Activated T-cell treated with anti-CD3 and anti-CD28 coated beads for 4 hours (primary cell): ENCODE measurements at places on chromosomes 2 and 18.
A peak's percentile ranks its signal among the peaks of the same experiment; 100 is the strongest.

DNA sequence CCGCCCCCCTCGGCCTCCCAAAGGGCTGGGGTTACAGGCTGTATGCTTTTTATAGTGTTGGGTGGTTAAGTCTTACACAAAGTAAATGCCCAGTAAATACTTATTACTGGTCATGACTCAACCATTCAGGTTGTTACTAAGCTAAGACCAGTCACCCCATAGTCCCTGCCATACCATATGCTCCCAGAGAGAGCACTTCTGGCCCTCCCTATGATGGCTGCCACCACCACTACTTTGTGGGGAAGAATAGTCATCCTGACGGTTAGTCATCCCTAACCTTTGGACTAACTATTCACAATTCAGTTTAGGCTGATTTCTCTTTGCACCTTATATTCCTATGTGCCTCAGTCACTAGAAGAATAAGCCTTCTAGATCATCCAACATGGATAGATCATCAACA lies 42.0 kb upstream of the MSH2 start:
- DNase-seq: no peak

- peak; percentile 33 for DNase-seq
Observed at GRCh38 chr2:38750011-38750890, 910 bp downstream of the SRSF7 start.

DNA sequence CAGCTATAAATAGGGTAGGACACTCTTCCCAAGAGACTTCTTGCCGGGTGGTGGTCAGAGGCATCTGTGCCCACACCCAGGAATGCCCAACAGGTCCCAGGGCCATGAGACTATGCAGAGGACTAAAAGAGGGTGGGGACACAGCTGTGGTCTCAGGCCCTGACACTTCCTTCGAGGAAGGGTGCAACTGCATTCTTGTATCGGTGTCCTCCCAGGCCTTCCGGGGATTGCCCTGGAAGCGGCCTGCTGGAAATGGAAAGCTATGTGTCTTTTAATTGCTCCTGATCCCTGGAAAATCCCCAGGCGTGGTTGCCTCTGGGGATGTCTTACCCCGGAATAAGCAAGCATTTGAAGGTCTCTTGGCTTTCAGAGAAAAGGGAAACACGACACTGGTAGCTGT lies 176.7 kb downstream of the SOX11 start:
- no peak for DNase-seq

DNA sequence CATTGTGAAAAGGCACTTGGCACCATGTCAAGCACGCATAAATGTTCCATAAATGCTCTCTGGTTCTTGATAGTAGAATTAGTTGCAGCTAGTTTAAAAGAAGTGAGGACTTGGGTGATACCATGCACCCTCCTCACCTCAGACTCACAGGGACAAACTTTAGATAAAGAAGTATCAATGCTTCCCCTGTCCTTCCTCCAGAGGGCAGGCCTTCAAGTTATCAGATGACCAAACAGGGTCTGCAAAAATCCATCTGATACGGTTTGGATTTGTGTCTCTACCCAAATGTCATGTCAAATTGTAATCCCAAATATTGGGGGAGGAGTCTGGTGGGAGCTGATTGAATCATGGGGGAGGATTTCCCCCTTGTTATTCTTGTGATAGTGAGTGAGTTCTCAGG lies 54.1 kb downstream of the C1QL2 start:
- DNase-seq: no peak

DNA sequence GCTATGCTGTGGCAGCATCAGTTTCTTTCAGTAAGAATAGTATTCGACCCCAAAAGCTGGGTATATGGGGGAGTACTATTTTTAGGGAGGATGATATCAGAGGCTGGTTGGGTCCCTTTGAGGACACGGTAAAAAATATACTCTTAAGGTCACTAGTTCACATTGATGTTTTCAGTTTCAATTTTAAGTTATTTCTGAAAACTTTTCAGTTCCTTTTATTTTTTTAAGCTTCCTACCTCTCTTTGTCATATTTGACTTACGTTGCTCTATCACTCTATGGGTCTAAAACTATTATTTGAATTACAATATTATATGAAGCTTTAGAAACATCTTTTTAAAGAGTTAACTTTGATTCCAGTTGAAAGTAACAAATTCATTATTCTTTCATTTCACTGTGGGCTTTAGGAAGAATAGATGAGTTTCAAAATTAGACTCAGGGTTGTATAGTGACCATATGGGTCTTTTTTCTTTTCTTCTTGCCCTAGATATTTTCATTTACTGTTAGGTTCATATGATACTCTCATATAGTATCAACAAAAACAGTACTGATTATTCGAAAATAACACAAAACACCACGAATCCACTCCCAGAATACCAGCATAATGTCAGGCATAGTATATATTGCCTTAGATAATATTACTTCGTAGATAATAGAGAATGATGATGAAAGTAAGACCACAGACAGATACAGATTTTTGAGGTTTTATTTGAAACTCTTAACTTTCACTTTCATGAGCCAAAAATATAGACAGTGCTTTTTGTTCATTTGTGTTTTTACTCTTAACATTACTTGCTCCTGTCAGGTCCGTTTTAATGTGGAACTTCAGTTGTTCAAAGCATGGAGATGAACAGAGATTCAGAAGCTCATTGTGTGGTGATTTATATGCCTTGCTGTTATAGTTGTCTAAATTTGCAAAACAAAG lies 9.8 kb downstream of the RMDN2 start:
- no peak for DNase-seq

DNA sequence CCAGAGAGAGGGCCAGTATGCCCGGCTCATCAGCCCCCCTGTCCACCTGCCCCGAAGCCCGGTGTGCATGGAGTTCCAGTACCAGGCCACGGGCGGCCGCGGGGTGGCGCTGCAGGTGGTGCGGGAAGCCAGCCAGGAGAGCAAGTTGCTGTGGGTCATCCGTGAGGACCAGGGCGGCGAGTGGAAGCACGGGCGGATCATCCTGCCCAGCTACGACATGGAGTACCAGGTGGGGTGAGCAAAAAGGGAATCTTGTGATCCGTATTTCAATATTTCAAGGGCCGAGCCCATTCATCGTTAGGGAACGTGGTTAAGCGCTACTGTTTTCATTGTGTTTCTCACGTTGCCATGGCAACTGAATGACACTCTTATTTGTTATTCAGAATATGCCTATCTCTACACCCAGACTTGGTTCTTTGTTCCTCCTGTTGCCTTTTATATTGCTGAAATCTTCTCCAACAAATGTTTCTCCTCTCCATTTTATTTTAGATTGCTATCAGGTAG lies 81.5 kb downstream of the NRP2 start:
- DNase-seq: no peak

DNA sequence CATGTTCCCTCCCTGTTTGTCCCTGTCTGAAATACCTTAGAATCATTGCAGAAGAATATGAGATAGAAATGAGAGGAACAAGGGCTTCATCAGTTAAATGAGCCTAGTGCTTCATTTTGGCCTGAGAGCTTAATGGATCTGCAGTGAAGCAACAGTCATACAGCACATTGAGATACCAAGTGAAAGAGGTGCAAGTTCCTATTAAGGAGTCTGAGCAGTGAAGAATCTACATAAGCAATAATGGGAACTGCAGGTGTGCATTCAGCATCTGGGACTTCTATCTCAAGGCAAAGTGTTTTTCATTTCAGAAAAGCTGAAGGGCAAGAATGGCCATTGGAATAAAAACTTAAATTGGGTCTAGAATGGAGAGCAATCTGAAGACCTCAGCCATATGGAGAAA lies 323.2 kb upstream of the SLC39A10 start:
- DNase-seq: no peak

DNA sequence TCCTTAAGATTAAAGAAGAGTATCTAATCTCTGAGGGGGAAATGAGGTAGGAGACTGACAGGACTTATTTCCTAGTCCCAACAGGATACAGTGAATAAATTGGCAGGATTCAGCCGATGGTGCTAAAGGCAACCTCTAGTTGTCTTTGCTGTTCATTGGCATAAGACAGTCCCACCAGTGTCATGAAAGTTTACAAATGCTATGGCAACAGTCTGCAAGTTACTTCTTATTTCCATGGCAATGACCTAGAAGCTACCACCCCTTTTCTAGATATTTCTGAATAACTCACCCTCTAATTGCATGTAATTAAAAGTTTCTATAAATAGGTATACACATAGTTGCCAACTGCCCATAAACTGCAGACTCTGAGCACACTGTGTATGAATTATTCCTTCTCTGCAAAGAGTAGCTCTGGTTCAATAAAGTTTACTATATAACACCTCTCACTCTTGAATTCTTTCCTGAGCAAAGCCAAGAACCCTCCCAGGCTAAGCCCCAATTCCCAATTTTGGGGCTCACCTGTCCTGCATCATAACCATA lies 172.7 kb upstream of the LRATD1 start:
- no peak for DNase-seq

DNA sequence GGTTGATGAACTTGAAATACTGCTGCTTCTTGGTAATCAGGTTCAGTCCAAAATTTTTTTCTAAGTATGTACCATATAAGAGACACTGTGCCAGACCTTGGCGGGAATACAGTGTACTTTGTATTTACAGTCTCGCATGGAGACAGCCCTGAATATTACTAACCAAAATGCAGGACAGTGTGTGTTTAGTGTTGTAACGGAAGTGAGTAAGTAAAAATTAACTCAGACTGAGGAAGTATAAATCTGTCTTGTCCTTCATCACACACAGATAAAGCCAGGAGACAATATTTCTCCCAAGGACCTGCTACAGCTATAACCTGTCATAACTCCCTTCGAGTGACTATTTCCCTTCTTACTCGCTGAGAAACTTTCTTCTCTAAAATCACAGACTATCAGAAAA lies 76.9 kb downstream of the ACTR3 start:
- DNase-seq: no peak

GRCh38 chr2:122681626-122682025 lies 926.2 kb downstream of the TSN start:
- no peak for DNase-seq

DNA sequence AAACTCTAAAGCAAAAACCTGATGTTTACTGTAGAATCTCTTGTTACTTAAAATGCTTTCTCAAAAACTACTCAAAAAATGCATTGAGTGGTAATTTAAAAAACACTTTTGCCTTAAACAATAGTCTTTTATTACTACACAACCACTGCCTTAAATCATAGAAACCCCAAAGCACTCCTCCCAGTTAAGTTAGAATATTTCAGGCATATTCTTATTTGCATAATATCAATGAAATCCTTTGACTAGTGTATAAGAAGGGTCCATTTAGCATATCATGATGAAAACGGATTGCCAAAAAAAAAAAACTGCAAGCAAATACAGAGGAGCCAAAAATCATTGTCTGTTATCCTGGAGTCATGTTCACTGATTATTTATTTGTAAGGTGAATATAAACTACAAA lies 119.2 kb downstream of the PTPRM start:
- no peak for DNase-seq

- DNase-seq: no peak
Observed at GRCh38 chr2:169086893-169087467, 17.6 kb downstream of the DHRS9 start.

DNA sequence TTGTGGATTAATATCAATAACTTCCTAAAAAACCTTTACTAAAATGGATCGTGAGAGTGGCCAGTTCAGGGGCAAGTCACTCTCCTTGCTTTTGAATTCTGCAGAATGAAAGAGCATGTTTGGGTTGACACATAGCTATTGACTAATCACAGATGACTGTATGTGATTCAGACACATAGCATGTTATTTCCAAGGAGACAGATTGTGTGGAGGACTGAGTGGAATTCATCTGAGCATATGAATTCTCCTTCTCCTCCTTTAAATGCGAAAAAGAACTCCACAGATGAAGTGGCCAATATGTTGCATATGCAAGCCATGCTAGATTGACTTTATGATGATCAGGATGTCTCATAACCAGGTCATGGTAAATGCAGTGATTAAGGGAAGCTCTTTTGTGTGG lies 249.4 kb upstream of the FAM98A start:
- no peak for DNase-seq

- DNase-seq: no peak
Observed at GRCh38 chr18:12309683-12310198, 1.7 kb downstream of the TUBB6 start.

DNA sequence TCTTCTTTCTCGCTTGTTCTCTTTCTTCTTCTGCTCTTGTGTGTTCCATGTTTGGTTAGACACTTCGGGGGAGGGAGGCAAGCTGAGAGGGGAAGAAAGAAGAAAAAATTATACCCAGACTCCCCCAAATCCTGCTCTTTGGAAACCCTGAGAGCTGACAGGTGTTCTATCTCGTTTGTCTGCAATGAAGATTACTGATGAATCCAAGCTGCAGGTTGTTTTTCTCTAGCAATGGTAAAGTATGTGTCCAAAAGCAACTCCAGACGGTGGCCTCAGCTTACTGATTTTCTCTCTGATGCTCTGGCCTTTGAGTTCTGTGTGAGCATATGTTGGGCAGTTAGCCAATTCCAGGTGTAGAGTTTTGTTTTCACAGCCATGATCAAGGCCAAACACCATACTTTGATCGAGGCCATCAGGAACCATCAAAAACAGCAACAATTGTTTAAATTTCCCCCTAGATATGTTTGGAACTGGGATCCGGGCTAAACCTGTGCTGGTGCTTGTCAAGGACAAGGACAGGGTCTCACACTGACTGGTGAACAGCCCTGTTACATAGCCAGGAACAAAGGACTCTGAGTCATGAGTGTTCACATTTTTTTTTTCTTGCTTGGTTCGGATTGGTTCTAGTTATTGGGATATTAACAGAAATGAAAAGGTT lies 142.0 kb downstream of the PRKCE start:
- DNase-seq: no peak

DNA sequence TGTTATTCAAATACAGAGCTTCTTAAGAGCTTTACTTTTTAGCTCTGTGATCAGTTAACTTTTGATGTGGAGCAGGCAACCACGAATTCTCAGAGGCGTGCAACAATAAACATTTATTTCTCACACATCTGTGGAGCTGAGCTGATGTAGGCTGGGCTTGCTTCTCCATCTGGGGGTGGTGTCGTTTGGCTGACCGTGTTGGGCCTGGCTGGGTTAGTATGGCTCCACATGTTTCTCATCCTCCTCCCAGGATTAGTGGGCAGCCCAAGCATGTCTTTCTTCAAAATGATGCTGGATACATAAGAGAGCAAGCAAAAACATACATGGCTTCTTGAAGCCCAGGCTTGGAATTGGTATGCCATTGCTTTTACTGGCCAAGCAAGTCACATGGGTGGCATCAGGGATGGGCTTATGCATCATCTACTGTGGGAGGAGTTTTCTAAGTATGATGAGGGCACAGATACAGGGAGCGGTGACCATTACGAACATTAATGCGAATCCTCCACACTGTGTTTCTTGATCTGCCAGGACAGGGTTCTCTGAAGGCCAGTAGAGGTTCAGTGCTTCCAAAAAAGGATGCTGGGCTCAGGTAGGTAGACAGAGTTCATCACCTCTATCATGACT lies 157.0 kb upstream of the TNP1 start:
- DNase-seq: no peak

DNA sequence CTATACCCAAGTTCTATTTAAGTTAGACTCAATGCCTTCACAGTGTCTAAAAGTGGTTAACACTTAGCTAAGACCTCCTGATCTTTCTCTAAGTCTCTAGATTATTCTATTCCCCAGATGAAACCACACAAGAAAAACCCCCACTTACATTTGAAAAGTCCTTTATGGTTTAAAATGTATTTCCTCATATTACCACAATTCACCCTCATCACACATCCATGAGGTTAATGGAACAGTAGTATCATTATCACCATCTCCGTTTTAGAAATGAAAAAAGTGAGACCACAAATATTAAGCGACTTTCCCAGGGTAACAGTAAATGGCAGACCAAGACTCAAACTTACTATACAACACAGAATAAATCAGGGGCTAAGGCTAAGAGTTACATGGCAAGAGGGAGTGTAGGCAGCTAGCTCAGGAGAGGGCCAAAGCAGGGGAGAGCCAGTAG lies 28.6 kb downstream of the EPG5 start:
- DNase-seq: no peak

- DNase-seq: no peak
Observed at GRCh38 chr2:147389218-147389617, 455.6 kb upstream of the ACVR2A start.
